AG08396 (cell line): ENCODE measurements at places on chromosomes 7 and 10.

GRCh38 chr7:8232999-8233847 is 28.7 kb downstream of the ICA1 start:
- no peak for DNase-seq

- no peak for DNase-seq
Observed at GRCh38 chr7:30076411-30076810, 48.2 kb downstream of the PLEKHA8 start.

DNA sequence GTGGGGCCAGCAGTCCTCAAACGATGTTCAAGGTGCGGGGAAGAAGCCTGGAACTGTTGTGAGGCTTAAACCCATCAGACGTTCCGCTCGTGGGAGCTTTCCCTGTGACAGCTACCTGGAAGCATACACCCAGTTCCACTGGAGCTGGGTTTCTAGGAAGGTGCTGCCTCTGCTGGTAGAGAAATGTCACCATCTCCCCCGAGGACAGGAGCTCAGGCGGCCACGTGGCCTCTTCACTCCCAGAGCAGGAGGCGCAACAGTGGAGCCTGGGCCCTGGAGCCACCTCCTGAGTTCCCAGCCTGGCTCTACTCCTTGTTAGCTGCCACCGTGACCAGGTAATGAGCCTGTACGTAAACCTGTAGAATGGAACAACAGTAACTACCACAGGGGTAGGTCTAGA is 156.1 kb downstream of the ADARB2 start:
- no peak for DNase-seq

DNA sequence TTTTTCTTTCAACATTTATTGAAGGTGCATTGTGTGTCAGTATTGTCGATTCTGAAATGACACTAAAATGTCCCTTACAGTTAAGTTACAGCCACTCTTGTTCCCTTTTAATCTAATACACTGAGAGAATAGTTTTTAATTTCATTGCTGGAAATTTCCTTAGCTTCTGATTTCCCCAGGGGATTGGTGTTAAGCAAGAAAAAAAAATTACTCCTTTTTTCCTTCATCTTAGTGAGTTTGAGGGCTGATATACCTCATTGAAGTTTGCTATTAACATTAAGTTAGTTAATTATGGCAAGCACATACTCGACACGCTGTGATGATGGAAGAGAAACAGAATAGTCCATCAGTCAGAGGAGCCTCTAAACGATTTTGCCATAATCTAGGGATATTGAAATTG is 57.0 kb upstream of the EXOC4 start:
- DNase-seq, result no peak

GRCh38 chr10:116771101-116771958 is 29.0 kb upstream of the HSPA12A start:
- DNase-seq, result peak; percentile 46

DNA sequence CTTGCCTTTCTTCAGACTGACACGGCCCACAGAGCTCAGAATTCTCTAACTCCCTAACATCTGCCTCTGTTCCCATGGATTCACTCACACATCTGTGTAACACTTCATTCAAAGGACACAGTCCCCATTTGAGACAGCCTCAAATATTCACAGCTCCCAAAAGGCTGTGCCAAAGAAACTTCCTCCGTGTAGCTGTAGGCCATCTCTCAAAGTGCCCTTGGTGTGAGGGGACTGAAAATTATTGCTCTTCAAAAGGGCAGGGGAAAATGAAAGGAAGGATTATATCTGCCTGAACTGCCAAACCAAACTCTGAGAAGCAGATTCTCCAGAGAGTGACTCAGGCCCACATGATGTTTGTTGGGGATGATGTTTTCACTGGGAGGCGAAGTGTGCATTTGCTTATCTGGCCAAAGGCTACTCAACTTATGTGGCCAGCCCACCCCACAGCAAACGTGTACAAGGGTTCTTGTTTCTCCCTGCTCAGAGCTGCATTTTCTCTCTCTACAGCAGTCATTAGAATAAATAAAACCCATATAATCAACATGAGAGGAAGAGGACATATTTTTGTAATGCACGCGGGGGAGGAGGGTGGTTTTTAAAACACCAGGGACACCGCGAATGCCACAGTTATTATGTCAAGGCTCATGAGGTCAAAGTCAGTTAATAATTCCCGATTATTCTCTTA is 302.4 kb upstream of the NFE2L3 start:
- peak; percentile 73 for DNase-seq

- no peak for DNase-seq
Observed at GRCh38 chr7:27119412-27119911, 11.1 kb downstream of the HOXA4 start.

DNA sequence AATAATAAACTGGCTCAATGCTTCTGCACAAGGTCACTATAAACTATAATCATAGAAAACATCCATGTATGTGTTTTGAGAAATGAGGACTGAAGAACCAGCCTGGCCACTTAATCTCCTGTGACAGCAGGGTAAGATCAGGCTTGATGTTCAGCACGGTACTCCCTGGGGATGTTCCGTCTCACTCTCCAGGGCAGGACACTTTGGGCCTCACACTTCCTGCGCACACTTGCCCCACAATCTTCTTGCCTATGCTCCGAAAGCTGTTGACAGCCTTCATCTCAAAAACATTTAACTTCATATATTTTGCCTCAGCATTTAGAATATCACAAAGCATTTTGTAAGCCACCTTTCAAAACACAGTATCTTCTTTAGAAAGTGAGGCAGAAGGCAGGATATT is 92.7 kb downstream of the PARD3 start:
- no peak for DNase-seq

GRCh38 chr10:101280511-101280910 is 51.2 kb upstream of the LBX1 start:
- DNase-seq, result no peak
